Activated CD4-positive, alpha-beta T cell treated with anti-CD3 and anti-CD28 coated beads for 36 hours (primary cell): ENCODE measurements at places on chromosomes 4 and X. TPM values are rescaled to one million over a fixed set of nuclear protein-coding genes. Genes with fewer than 3 reads are reported as not detected.
A peak's percentile ranks its signal among the peaks of the same experiment; 100 is the strongest.

The RIPPLY1 gene
- total RNA-seq: not detected

DNA sequence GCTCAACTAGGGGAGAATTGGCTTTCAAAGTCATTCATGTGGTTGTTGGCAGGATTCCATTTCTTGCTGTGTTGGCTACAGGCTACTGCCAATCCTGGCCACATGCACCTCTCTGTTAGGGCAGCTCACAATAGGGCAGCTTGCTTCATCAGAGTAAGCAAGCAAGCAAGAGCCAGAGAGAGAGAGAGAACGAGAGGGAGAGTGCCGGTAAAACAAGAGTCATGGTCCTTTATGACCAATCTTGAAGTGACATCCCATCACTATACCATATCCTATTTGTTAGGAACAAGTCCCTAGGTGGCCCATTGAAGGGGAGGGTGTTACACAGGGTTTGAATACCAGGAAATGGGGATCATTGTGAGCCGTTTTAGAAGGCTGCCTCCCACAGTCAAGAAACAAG lies 33.0 kb upstream of the TLR2 start:
- H3K27me3 ChIP-seq: no peaks in the 10 kb centered on the region
- no peak overlapping the region for H3K4me3 ChIP-seq
- peak overlapping the region; percentile 84 for H3K27ac ChIP-seq
- no peaks in the 10 kb centered on the region for H3K36me3 ChIP-seq
- peaks cover 41% of the 10 kb centered on the region for H3K4me1 ChIP-seq

DNA sequence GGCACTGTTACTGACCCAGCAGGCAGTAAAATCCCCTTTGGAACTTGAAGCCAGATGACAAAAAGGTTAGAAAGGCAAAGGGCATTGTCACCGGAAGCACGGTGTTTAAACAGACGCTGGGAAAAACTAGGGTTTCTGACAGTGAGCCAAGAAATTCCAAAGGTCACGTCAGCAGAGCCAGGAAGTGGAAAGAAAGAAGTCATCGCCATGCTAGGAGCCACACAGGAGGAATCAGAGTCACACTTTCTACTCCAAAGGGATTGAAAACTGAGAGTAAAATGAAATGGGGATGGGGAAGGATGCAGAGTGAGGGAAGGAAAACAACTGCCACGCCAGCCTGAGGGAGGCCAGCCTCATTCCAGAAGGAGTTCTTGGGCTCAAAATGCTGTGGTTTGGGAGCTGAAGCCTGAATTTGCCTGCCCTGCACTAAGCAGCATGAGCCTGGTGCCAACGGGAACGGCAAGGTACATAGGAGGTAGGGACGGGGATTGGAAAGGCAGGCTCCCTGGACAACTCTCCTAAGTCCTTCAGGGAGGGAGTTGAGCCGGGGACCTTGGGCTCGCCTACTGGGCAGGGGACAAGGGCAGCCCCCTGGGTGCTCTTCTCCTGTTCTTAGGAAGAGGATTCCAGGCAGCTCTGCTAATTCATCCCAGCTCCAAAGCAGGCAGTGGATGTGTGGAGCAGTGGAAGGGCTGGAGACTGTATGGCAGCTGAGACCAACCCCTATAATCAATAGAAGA lies 66.8 kb downstream of the SOWAHB start:
- H3K36me3 ChIP-seq: no peaks in the 10 kb centered on the region
- DNase-seq: no peak

DNA sequence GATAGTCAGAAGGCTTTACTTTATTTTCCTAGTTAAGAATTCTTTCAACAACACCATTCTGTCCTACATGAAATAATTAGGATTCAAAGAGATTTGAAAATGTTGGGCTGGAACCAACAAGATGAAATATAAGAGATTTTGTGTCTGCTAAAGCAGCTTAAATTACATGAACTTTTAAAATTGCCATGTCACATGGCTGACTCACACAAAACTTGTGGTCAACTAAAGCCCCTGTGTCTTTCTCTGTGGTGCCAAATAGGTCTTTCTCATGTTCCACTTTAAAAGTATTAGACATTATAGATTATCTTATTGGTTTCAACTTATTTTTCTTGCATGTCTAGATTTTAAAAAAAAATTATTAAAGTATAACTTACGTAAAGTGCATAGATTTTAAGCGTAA lies 60.8 kb upstream of the FHL1 start:
- no peak overlapping the region for H3K4me3 ChIP-seq
- H3K4me1 ChIP-seq: no peaks in the 10 kb centered on the region
- H3K27me3 ChIP-seq: no peaks in the 10 kb centered on the region
- no peaks in the 10 kb centered on the region for H3K36me3 ChIP-seq
- DNase-seq: no peak

GRCh38 chr4:59647011-59647410 lies 1553.1 kb upstream of the ADGRL3 start:
- H3K4me3 ChIP-seq: no peak overlapping the region
- no peaks in the 10 kb centered on the region for H3K4me1 ChIP-seq

DNA sequence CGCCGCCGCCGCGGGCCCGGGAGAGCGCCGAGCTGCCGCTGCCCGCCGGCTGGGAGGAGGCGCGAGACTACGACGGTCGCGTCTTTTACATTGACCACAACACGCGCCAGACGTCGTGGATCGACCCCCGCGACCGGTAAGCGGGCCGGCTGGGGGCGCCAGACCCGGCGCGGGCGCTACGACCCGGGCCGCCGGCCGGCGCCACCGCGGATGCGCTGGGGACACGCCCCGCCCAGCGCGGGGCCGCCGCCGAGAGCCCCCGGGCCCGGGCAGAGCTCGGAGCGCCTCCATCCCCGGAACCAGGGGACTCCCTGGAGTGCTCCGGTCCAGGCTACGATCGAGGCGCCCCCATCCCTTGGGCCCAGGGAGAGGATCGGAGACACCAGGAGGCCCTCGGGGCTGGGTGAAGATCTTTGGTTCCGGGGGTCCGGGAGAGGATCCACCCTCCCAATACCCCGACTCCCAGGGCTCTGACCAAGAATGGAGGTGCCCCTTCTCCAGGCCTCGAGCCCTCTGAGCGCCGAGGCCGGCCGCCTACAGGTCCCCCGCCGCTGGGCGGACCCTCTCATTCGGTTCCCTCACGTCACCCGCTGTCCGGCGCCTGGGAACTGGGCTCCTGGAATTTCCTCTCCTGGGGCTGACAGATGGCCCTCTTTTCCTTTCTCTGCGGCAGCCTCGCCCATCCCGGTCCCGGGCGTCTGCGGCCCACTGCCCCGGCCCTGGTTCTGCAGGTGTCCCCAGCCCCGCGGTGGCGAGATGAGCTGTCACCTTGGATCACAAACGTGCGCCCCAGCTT lies 48.8 kb downstream of the CLDN34 start:
- H3K27ac ChIP-seq: no peak overlapping the region
- H3K4me1 ChIP-seq: peaks cover 32% of the 10 kb centered on the region
- H3K4me3 ChIP-seq: peak overlapping the region; percentile 67
- peaks cover 6% of the 10 kb centered on the region for H3K27me3 ChIP-seq

GRCh38 chr4:136558940-136559494 lies 973.3 kb downstream of the PCDH18 start:
- DNase-seq: no peak
- no peaks in the 10 kb centered on the region for H3K27me3 ChIP-seq
- no peaks in the 10 kb centered on the region for H3K4me1 ChIP-seq
- H3K27ac ChIP-seq: no peak overlapping the region

DNA sequence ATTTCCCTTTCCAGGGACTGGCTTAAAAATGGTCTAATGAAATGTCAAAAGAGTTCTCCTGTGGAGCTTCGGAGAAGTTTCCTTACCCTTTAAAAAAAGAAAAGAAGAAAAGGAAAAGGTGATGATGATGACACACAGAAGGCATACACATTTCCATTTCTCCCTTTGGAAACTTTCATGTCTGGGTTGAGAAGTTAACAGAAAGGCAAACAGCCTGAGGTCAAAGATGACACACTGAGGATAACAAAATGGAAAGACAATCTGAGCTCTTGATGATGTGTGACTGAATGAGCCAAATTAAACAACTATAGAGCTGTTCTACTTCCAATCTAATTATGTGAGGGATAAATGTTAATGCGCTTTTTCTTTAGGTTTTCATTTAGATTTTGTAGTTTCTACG lies 32.2 kb downstream of the NFXL1 start:
- H3K27ac ChIP-seq: no peak overlapping the region
- DNase-seq: no peak
- no peak overlapping the region for H3K4me3 ChIP-seq
- H3K36me3 ChIP-seq: peaks cover 41% of the 10 kb centered on the region
- no peaks in the 10 kb centered on the region for H3K27me3 ChIP-seq

GRCh38 chr4:24809815-24810405 lies 14.5 kb downstream of the SOD3 start:
- H3K4me3 ChIP-seq: no peak overlapping the region
- peaks cover 4% of the 10 kb centered on the region for H3K27me3 ChIP-seq
- H3K4me1 ChIP-seq: no peaks in the 10 kb centered on the region
- DNase-seq: no peak
- H3K36me3 ChIP-seq: no peaks in the 10 kb centered on the region

The SAP30 gene
- total RNA-seq: 22.0 TPM

DNA sequence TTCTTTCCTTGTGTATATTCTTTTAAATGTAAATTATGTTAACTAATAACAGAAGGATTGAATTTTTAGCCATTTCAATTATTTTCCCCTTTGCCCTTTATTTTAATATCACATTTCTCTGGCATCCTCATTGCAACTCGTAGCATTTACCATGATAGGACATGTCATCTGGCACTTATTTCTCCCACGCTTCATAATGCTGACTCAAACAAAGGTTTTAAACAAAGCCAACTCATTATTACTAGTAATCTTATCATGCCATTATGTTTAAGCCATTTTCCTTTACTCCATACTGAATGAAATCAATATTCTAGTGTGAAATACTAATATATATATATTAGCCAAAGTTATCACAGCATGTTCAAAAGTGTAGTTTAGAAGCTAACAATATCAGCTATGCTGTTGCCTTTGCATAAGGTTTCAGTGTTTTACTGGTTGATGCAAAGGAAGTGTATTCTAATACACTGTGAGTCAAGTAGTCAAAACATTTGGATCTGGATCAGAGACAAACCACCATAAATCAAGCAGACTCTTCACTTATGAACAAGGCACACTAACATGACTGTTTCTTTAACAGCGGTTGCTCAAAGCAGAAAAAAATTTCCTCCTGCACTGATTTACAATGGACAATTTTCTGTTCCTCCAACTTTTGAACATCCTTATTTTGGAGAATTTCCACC lies 281.6 kb downstream of the SLC7A11 start:
- H3K4me3 ChIP-seq: no peak overlapping the region
- no peak overlapping the region for H3K27ac ChIP-seq
- H3K36me3 ChIP-seq: no peaks in the 10 kb centered on the region
- no peaks in the 10 kb centered on the region for H3K4me1 ChIP-seq
- no peak for DNase-seq

DNA sequence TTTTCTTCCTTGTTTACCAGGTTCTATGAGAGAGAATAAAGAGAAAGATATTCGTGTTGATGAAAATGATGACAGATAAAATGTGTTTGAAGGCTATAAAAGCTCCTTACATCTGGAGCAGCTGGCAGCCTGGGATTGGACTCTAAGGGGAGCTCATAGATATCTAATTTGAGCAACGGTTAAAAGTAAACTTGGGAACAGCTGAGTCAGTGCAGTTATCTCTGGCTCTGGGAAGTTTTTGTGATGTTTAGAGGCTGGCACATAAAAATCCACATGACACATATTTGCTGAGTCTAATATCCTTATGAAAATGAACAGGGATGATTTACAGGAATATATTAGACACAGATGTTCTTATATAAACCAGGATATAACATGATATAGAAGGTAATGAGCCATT lies 331.8 kb upstream of the TENM3 start:
- no peaks in the 10 kb centered on the region for H3K36me3 ChIP-seq
- no peak overlapping the region for H3K4me3 ChIP-seq
- no peaks in the 10 kb centered on the region for H3K4me1 ChIP-seq
- DNase-seq: no peak
- H3K27me3 ChIP-seq: no peaks in the 10 kb centered on the region

The DHX15 gene
- 201 TPM for total RNA-seq

- no peak for DNase-seq
- H3K36me3 ChIP-seq: peaks cover 33% of the 10 kb centered on the region
- no peak overlapping the region for H3K4me3 ChIP-seq
- H3K4me1 ChIP-seq: no peaks in the 10 kb centered on the region
These were observed 59.6 kb upstream of the DRP2 start for GRCh38 chrX:101160001-101160400.

- peaks cover 26% of the 10 kb centered on the region for H3K4me1 ChIP-seq
- peaks cover 3% of the 10 kb centered on the region for H3K36me3 ChIP-seq
- H3K27ac ChIP-seq: no peak overlapping the region
These were observed 5.5 kb upstream of the MMAA start for GRCh38 chr4:145613566-145614232.

GRCh38 chrX:45758738-45759397 lies 558.2 kb upstream of the DIPK2B start:
- peak; percentile 53 for DNase-seq
- no peaks in the 10 kb centered on the region for H3K27me3 ChIP-seq
- peak overlapping the region; percentile 57 for H3K4me3 ChIP-seq
- peaks cover 77% of the 10 kb centered on the region for H3K4me1 ChIP-seq
- H3K36me3 ChIP-seq: peaks cover 63% of the 10 kb centered on the region

GRCh38 chr4:56182356-56182755 lies 204.9 kb downstream of the AASDH start:
- no peak for DNase-seq
- no peak overlapping the region for H3K4me3 ChIP-seq
- H3K4me1 ChIP-seq: peaks cover 3% of the 10 kb centered on the region
- no peaks in the 10 kb centered on the region for H3K36me3 ChIP-seq

The PCDH10 gene
- not detected for total RNA-seq

DNA sequence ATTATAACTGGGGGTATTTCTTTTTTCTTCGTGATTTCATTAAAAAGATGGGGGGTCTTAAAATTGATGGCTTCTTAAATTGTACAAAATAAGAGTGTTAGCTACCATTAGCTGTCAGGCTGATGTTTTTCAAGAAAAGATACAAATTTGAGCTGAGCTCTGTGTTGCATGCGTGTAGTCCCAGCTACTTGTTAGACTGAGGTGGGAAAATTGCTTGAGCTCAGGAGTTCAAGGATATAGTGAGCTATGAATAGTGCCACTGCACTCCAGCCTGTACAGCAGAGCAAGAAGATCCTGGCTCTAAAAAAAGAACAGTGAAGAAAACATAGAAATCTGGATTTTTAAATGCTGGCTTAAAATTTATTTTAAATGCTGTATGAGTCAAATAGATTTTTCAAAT lies 13.0 kb downstream of the USO1 start:
- DNase-seq: no peak
- H3K27ac ChIP-seq: no peak overlapping the region
- no peaks in the 10 kb centered on the region for H3K27me3 ChIP-seq
- peaks cover 15% of the 10 kb centered on the region for H3K36me3 ChIP-seq
- peaks cover 15% of the 10 kb centered on the region for H3K4me1 ChIP-seq

- no peaks in the 10 kb centered on the region for H3K4me1 ChIP-seq
- H3K36me3 ChIP-seq: no peaks in the 10 kb centered on the region
- no peak overlapping the region for H3K27ac ChIP-seq
- H3K27me3 ChIP-seq: peaks cover 29% of the 10 kb centered on the region
- DNase-seq: no peak
These were observed 20.7 kb upstream of the CLGN start for GRCh38 chr4:140448162-140448561.

The LRP2BP gene
- total RNA-seq: 0.60 TPM

- no peaks in the 10 kb centered on the region for H3K27me3 ChIP-seq
- no peaks in the 10 kb centered on the region for H3K4me1 ChIP-seq
- no peak overlapping the region for H3K4me3 ChIP-seq
- H3K36me3 ChIP-seq: no peaks in the 10 kb centered on the region
- no peak for DNase-seq
These were observed 122.7 kb downstream of the SPOCK3 start for GRCh38 chr4:167111622-167112021.

The LEF1 gene
- 175 TPM for total RNA-seq
